ENCODE measurements at places on chromosomes 2 and 18.

GRCh38 chr2:149725234-149725633 lies 137.7 kb upstream of the MMADHC start:
- DNase-seq: no peak

DNA sequence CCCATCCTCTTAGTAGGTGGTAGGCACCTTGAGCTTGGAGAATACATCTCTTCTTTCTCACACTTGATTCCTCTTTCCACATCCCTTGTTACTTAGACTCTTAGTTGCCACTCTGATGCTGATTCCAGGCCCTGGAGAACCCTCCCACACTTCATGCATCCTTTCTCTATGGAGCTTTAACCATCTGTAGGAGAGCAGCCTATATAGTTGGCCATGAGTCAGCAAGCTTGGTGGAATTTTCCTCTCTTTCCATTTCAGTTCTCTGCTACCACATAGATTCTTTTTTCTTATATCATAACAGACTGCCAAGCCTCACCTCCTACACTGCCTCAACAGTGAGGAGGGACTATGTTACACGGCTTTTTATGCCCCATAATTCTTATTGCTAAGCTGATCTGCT lies 851.6 kb upstream of the CDH2 start:
- DNase-seq: no peak

- no peak for DNase-seq
These were observed 93.3 kb downstream of the AOX1 start for GRCh38 chr2:200679127-200679526.

DNA sequence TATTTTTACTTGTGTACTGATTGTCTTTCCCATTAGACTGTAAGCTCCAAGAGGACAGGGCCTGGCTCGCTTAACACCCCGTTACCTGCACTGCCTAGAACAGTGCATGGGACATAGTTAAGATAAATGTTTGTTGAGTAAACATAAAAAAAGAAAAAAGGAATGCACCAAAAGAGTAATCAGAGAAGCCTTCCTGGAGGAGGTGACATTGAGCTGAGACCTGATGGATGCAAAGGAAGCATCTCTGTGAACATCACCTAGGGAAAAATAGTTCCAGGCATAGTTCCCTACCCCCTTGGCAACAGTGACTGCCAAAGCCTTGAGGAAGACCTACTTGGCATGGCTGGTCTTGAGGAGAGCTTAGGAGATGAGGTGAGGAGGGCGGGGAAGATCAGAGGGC lies 924 bp upstream of the TFCP2L1 start:
- DNase-seq: no peak

- no peak for DNase-seq
These were observed 16.8 kb downstream of the HDLBP start for GRCh38 chr2:241298673-241299072.

- no peak for DNase-seq
These were observed 144.3 kb downstream of the VAPA start for GRCh38 chr18:10057894-10058791.

- no peak for DNase-seq
These were observed 616.2 kb downstream of the GALR1 start for GRCh38 chr18:77865853-77866252.

DNA sequence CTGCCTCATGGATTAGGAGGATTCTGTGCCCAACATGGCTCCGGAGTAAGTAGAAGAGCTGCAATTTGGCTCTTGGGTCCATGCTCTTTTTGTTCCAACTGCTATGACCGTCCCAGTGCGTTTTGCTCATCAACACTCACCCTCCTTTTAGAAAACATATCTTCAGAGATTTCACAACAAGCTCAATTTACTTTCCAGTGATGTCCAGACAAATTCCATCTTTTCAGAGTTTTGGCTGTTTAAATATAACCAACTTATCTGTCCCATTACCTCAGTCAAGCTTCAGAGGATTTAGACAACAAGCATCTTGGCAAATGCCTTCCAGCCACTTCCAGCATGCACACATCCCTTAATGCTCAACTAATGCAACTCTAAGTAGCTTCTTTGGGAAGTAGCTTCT lies 6.9 kb upstream of the SLC14A2 start:
- DNase-seq: no peak

- peak; percentile 39 for DNase-seq
These were observed 222.8 kb downstream of the ARL4C start for GRCh38 chr2:234273887-234274584.

DNA sequence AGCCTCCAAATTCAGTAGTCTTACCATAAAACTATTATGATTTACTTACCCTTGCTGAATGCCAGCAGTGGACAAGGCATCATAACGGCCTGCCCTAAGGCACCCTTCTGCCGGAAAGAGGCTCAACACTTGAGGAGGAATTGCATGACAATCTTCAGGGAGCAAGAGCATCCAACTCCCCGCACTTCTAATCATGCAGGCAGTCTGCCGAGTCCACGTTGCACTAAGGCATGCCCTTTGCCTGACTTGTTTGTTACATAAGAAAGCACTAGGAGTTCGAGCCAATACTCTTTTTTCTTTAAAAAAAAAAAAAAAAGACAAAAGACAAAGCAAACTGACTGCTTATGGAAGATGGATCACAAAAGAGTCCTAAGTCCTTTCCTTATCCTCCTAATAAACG lies 17.9 kb upstream of the SPTBN1 start:
- DNase-seq: no peak

DNA sequence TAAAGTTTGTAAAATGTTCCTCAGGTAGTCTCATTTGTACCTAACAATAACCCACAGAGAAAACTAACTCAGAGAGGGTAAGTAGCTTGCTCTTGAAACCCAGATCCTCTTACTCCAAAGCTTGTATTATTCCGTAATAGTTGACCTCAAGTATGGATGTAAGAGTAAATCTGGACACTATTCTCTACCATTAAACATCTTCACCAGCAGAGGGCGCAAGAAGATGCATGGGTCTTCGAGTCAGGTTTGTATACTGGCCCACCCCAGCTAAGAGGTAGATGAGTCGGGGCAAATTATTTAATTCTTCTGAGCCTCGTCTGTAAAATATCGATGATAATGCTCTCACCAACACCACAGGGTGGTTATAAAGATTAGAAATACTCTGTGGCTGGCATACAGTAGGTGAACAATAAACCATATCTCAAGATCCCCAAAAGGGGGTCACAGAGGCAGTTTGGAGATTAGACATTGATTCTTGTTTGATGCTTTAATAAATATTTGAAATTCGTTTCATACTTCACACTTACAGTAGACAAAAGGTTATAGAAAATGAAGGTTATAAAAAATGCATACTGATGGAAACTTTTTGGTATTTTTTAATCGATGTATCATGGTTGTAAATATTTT lies 3.5 kb upstream of the CABLES1 start:
- DNase-seq: peak; percentile 36

DNA sequence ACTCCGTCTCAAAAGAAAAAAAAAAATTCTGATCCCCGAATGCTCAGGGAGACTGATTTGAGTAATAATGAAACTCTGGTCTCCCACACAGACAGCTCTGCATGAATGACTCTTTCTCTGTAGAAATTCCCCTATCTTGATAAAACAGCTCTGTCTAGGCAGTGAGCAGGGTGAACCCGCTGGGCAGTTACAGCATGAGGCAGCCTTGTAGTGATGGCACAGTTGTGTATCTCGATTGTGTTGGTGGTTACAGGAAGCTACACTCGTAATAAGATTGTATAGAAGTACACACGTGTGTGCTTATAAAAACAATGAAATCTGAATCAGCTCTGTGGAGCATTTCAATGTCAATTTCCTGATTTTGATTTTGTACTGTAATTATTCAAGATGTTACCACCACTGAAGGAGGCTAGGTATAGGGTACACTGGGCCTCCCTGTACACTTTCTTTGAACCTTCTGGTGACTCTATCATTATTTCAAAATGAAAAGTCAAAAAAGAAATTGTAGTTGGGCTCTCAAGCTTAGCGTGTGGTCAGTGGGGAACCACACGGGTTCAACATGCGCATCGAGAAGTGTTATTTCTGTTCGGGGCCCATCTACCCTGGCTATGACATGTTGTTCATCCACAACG lies 34.9 kb upstream of the ATP8B1 start:
- peak; percentile 76 for DNase-seq

DNA sequence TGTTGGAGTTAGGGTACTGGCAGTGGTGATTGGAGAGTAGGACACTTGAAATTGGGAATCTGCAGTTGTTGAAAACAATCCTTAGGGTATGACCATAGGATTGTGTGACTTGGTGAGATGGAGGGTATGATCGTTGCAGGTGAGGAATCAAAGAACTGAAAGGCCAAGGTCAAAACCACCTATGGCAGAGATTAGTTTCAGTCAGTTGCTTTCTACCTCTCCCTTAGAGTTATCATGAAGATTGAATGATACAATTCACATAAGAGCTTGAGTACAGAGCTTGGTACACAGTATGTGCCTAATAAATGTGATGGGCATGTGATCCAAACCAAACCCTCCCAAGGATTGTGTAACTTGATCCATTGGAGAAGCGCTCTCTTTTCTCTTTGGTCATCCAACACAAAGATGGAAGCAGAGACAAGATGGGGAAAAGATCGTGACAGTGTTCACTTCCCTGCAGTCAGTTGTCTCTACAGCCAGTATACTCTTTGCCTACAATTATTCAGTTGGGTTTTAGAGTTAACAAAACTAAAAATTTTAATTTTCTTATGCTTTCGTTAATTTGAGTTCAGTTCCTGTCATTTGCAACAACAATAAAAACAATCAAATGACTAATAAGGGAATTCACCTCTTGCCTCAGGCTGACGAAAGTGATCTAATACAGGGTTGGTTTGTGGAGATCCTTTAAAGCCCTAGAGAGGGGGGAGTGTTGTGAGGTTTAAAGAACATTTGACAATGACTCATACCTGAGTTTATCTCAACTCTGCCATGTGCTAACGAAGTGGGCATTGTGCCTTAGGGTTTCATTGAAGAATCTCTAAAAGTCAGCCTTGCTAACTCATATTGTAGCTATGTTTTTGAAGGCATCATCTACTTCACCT lies 14.8 kb upstream of the SMAD2 start:
- no peak for DNase-seq

GRCh38 chr2:241130316-241130715 lies 19.0 kb downstream of the PASK start:
- DNase-seq: no peak

DNA sequence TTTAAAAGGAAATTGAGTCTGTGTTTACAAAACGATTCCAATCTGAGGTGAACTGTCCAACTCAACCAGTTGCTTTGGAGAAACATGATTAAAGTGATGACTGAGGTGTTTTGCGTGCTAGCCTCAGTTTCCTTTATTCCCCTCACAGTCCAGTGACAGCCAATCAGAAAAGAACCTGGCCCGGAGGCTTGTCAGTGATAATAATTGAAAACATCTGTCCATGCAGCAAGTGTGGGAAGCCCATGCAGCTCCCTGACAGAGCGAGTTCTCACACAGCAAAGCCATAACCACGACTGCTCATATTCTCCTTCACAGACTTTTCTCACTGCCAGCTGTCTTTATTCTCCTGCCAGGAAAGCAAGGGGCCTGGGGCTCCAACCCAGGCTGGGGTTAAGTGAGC lies 613.4 kb downstream of the ARHGAP15 start:
- DNase-seq: no peak

DNA sequence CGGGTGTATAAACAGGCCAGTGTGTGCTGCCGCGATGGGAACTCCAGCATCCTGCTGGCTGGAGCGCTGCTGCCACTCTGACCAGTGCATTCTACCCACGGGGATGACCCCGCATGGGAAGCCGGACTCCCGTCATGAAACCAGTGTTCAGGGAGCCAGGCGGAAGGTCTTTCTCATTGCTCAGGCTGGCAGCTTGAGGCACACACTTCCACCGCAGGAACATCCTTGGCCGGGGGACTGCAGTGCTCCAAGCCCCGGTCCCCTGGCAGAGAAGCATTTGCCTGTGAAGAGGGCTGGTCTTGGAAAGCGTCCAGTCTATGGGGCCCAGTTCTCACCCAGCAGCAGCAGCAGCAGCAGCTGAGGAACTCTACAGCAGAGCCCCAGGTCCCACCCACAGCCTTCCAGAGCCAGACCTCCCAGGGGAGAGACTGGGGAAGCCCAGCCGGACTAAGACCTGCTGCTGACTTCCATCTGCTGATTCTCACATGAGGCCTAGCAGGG lies 235.9 kb downstream of the KLHL29 start:
- DNase-seq: no peak

DNA sequence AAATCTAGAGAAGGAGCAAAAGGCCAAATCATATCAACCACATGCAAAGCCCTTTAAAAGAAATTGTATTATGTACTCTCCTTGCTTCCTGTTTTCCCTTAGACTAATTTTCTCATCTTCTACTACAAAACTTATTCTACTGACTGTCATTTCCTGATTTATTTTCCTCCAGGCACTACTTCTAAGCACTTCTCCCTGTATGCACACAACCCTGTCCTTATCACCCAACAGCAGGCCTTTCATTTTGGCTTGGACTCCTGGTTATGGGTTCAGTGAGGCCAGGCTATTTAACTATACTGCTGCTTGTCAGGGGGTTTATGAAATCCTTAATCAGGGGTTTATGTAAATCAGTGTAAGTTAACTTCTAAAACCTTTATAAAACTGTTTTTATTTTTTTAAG lies 205.1 kb upstream of the FAM98A start:
- no peak for DNase-seq
